ENCODE measurements at places on chromosomes 2 and 18.

DNA sequence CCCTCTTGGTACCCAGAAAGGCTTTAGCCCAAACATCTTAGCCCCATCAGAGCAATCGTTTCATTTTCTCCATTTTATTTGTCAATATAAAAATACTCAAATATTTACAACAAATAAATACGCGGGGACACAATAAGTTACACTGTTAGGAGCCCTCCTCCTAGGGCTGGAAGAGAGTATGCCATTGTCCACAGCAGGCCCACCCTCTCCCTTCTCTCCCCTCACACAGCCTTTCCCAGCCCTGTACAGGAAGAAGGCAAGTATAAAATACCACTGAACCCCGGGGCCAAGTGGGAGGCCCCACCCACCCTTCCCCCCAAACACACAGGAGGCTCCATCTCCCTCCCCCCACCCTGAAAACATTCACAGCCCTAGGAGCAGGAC lies 1.9 kb upstream of the ANKRD39 start:
- no peak for DNase-seq

DNA sequence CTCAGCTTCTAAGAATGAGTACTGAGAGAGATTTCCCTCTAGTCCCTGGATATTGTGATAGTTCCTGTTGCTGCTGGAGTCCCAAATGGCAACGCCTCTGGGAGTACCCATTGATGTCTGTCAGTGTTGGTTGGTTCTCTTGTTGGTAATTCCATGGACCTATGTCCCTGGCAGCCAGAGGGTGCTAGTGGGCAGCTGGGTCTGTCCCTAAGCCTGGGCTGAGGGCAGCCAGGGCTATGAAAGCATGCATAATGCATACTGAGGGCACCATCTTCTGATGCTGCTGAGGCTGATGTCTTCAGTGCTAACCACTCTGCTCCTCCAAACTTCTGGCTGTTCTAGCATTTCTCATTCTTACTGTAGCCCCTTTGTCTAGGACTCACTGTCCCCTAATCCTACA lies 35.9 kb downstream of the NABP1 start:
- DNase-seq: no peak

GRCh38 chr2:8243748-8244400 lies 438.0 kb upstream of the ID2 start:
- DNase-seq: no peak

- DNase-seq: peak; percentile 63
These were observed 142.4 kb upstream of the MEX3C start for GRCh38 chr18:51339856-51340255.

Measured in fibroblast of skin of scalp (primary cell).